HS-27A (cell line): ENCODE measurements at places on chromosomes 2 and 18.

DNA sequence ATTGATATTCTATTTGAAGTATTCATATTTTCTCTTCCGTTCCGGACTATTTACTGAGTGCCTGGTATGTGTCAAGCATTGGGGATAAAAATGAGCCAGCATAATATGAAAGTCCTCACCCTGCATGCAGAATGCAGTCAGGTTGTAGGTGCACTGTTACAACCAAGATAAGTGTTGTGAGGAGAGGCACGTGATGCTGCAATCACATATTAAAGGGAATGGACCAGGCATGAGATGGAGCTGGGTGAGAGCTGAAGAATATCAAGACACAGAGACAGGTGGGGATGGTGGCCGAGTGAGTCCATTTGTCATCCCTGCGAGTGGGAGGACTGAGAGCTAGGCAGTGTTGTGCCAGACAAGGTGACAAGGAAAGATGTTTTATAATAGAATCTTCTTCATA, 52.3 kb downstream of the MFSD6 start:
- no peak for DNase-seq

- no peak for DNase-seq
Measured at GRCh38 chr18:70469916-70470315, 181.1 kb downstream of the SOCS6 start.

GRCh38 chr2:110853516-110853915, 121.1 kb downstream of the ACOXL start:
- DNase-seq: no peak

GRCh38 chr18:79405781-79406575, 10.2 kb downstream of the NFATC1 start:
- DNase-seq: no peak

GRCh38 chr18:79792096-79792987, 5.4 kb upstream of the KCNG2 start:
- no peak for DNase-seq

DNA sequence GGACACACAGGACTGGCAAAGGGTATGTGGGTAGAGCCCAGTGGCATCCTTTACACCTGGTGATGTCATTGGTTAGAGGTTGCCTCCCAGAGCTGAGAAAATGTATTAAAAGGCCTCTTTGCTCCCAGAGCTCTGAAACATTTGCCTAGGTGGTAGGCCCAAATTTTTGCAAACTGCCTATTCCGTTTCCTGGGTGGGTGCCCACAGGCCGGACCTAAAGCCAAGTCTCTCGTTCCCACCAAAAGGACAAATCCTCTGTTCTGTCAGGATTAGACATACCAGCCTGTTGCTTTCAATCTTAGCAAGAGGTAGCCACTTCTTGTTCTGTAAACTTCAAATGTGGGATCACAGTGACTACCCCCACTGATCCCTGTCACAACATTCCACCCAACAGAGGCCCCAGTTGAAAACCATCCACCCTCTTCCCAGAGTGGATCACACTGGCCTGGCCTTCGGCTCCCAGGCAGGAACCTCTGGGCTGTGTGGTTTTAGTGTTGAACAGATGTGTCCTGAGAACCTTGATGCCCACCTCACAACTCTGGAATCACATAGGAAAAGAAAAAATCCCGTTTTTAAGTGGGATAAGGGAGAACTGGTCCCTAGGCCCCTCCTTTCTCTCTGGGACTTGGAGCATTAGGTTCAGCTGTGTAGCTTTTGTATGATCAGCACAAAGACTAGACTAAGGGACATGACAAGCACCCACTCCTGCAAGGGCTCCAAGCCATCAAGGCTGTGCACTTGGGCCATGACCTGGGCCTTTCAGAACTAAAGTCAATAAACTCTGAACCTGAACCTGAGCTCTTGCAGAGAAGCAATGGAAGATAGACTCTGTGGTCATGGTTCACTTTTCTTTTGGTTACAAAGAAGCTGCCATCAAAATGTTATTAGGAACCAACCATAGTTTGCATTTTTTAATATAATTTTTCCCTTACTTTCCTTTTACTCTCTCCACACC, 211.3 kb downstream of the CYP26B1 start:
- no peak for DNase-seq

- DNase-seq: no peak
Measured at GRCh38 chr2:48218169-48218568, 311.8 kb upstream of the STON1 start.

GRCh38 chr2:201859949-201860348, 53.6 kb downstream of the CDK15 start:
- no peak for DNase-seq

DNA sequence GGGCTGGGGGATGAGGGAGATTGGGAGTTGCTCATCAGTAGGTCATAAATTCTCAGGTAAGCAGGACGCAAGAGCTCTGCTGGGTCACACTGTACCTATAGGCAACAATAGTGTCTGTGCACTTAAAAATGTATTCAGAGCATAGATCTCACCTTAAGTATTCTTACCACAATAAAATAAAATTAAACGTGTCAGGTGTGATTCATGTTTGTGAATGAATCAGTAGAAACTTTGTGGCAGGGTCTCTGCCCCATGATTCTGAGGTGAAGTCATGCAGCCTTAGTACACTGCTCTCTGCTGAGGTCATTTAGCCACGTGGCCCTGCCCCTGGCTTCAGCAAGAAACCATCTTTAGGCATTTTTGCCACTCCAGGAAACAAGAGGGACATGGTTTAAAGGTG, 253.8 kb downstream of the FBXO15 start:
- DNase-seq: no peak

DNA sequence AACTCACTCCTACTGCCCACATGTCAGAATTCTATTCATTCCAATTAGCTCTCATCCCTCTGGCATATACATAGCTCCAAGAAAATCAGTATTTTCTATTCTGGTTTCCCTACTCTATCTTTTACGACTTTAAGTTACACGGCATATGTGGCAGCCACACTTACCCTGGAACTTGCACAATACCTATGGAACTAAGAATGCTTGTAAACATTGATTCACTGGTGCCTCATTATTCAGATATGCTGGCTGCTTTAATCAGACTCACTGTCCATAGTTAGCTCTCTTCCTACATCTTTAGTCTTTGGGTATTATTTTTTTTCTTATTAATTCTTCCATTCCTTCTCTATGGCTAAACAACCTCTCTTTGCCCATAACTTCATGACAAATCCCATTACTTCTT, 1519.9 kb upstream of the ACVR2A start:
- peak; percentile 7 for DNase-seq

DNA sequence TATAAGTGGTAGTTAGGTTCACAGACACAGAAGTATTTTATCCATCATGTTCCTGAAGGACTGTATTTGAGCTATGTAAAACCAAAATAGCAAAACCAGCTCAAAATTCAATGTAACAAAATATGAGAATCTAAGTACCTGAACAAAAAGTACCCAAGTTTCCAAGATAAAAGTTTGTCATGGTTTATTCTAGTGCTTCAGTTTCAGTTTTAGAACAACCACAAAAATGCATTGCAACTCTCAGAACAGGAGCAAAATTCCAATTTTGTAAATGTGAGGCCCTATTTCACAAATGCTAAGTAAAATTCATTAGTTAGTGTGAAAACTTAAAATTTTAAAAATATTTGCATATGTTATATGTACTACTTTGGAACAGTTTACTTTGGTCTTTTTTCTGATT, 5.0 kb upstream of the ALPK2 start:
- no peak for DNase-seq

- no peak for DNase-seq
Measured at GRCh38 chr18:77762642-77763041, 513.0 kb downstream of the GALR1 start.
